ENCODE measurements at places on chromosomes 6 and 20.

- DNase-seq, result no peak
Observed at GRCh38 chr6:109453594-109454495, 1.7 kb downstream of the MICAL1 start.

DNA sequence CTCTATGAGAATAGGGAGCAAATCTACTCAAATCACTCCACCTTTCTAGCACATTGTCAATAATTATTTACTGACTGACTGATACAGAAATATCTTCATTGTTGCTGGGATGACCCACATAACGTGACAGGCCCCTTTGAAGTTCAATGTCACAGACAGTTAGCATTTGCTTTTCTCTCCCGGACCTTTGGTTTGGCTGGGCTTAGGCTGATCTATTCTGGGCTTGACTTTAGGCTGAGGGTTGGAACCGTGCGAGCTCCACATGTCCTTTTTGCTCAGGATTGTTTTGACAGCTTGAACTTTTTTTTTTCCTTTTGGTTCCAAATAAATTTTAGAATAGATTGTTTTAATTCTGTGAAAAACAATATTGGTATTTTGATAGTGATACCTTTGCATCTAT lies 12.0 kb downstream of the ULBP3 start:
- DNase-seq, result peak; percentile 17

DNA sequence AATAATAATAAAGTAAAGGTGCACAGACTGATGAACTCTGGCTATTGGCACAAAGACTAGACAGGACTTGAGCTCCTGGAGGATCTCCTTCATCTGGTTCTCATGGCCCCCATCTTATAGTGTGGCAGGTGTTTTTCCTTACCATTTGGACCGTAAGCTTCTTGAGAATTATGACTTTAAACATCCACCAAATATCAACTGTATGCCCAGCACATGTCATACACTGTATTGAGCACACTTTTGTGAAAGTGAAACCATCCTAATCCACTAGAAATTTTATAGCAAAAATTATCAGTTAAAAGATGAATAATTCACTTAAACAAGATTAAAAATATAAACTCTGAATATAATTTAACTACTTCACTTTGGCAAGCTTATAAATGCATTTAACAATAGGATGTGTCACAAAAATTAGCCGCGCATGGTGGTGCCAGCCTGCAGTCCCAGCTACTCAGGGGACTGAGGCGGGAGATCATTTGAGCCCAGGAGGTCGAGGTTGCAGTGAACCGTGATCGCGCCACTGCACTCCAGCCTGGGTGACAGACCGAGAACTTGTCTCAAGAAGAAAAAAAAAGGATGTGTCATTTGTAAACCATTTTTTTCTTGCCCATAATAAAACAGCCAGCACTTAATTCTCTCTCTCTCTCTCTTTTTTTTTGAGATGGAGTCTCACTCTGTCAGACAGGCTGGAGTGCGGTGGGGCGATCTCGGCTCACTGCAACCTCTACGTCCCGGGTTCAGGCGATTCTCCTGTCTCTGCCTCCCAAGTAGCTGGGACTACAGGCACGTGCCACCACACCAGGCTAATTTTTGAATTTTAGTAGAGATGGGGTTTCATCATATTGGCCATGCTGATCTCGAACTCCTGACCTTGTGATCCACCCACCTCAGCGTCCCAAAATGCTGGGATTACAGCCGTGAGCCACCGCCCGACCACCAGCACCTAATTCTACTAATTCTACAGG lies 9.1 kb downstream of the HIVEP2 start:
- DNase-seq, result peak; percentile 75

DNA sequence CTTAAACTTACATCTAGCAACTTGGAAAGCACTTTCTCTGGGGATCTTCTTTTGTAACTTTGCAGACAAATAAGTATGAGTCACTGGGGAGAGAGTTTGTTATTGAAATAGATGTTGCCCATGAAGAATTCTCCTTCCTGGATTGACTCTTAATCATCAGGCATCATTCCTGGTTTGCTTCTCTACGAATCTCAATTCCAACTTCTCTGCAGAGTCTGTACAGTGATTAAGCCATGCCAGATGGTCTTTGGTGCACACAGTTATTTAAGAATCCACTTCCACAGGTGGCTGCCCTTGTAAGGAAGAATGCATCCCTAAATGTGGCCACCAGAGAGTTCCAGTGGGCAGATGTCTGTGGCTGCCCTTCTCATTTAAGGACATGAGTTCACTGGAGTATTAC lies 25.7 kb downstream of the MYCT1 start:
- DNase-seq, result no peak

DNA sequence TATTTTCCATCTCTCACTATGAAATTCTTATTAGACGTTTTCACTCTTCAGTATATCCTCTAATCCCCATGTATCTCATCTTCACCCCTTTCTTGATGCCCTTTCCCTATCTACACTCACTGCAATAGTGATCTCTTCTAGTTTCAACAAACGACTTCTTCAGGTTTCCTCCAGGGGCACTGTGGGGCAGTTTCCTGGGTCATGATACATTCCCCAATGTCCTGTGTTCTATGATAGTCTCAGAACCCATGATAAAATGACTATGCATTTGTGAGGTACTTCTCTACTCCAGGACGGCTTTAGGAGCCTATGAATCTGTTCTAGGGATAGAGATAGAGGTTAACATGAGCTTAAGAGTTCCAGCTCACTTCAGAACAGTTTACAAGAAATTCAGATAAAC lies 183.3 kb downstream of the FOXC1 start:
- no peak for DNase-seq

- peak; percentile 65 for DNase-seq
Observed at GRCh38 chr6:72620871-72621290, 983 bp upstream of the KCNQ5 start.

DNA sequence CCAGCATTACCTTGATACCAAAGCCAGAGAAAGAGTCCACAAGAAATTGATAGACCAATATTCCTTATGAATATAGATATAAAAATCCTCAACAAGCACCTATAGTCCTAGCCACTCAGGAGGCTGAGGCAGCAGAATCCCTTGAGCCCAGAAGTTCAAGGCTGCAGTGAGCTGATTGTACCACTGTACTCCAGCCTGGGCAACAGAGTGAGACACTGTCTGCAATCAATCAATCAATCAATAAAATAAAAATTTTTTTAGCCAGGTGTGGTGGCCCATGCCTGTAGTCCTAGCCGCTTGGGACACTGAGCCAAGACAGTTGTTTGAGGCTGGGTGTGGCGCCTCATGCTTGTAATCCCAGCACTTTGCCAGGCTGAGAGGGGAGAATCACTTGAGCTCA lies 18.9 kb upstream of the SMIM29 start:
- DNase-seq, result no peak

GRCh38 chr20:63979557-63980316 lies at the start of gene SAMD10:
SAMD10 (minus strand) TSS chr20:63979642; CDS start chr20:63979467, 175 bp downstream.
- DNase-seq, result peak; percentile 91

DNA sequence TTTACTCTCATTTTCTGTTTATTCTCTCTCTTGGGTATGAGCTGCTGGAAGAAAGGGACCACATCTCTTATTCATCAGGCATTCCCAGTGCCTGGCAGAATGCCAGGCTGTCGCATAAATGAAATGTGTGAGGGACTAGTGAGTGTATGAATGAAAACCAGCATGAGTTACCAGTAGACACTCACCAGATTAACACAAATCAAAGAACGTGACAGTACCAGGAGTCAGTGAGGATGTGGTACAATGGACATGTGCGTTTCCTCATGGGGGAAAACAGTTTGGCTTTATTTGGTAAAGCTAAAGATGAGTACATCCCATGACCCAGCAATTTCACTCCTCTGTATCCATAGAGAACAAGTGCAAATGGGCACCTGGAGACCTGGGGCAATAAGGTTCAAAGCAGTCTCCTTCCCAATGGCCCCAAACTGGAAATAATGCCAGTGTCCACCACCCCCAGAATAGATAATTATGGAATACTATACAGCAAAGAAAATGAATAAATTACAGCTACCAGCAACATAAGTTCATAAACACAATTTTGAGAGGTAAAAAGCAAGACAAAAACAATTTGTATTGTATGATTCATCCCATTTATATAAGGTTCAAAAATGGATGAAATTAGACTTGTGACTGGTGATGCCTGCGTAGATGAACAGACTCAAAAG lies 93.3 kb downstream of the CDH22 start:
- DNase-seq, result no peak

- no peak for DNase-seq
Observed at GRCh38 chr6:137025786-137026730, 18.7 kb downstream of the IL20RA start.

DNA sequence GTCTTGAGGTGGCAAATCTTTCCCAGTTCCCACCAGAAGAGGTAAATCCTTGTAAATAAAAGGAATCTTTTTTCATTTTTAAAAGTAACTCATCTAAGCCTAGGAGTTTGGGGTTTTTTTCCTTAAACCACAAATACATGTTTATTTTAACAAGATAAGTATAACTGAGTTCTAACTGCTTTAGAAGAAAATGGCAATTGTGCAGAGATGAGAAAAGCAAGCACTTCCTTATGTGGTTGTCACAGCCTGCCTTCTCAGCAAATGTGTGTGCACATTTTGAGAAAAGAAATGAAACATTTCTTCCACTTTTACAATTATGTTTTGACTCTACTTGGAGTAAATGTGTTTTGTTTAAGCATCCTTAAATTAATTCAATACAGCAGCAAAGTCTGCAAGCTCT lies 17.7 kb downstream of the HCK start:
- no peak for DNase-seq

GRCh38 chr6:146886587-146887446 lies 288.0 kb downstream of the ADGB start:
- no peak for DNase-seq

DNA sequence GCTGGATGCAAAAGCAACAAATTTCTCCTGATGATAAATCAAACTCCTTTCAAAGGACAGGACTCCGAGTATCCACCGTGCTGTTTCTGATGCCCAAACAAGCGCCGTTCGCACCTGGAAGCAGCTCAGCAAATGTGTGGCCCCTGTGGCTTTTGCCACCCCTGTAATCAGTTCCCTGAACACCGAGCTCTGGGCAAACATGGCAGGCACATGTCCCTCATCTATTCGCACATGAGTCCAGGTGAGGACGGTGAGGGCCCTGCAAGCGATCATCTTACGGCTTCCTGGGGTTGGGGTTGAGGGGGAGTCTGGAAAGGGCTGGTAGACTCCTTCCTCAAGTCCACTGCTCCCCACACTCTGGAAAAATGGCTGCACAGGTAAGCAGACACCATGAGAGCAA lies 23.7 kb downstream of the RNASET2 start:
- no peak for DNase-seq

GRCh38 chr6:159033160-159034049 lies 11.4 kb downstream of the TAGAP start:
- no peak for DNase-seq

GRCh38 chr6:43541774-43542471 lies 25.0 kb downstream of the POLR1C start:
- no peak for DNase-seq

GRCh38 chr6:149130508-149130907 lies 187.0 kb upstream of the TAB2 start:
- no peak for DNase-seq

GRCh38 chr6:76250666-76251065 lies 178.2 kb upstream of the IMPG1 start:
- no peak for DNase-seq

GRCh38 chr20:57223648-57224489 lies 42.6 kb downstream of the BMP7 start:
- DNase-seq, result no peak

GRCh38 chr6:158817728-158818580 lies 1.2 kb downstream of the EZR start:
- DNase-seq, result peak; percentile 94

GRCh38 chr6:115404446-115404845 lies 656.2 kb downstream of the FRK start:
- no peak for DNase-seq

DNA sequence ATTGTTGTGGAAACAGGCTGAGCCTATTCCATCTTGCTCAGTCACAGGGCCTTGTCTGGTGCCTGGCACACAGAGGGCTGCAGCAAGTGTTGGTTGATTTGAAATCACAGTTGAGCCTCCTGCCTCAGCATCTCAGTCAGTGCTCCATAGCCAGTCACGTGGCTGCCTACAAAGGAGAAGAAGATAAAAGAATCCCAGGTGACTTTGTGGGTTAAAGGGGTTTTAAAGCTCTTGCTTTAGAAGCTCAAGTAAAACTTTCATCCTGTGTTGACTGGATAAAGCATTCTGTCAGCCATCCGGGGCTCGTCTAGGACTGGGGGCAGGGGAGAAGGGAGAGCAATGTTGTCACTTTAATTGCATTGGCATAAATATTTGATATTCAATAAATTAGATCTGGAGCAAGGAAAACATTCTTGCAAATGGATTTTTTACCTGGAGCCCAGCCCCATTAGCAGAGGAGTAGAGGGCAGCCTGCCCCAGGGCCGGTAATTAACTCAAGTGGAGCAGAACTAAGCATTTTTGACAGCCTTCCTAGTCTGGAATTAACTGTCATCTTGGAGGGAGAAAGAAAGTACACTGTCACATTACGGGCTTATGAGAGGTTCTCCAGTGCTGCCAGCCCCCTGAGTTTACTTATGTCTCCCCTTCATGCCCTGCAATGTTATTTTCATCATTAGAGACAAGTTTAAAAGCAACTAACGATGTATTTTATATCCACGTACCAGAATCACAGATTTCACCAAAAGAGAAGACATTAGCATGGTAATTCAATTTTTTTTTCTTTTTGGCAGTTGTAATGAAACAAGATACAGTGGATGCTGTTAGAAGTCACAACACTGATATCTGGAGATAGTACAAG lies 71.7 kb upstream of the GTSF1L start:
- DNase-seq, result no peak

DNA sequence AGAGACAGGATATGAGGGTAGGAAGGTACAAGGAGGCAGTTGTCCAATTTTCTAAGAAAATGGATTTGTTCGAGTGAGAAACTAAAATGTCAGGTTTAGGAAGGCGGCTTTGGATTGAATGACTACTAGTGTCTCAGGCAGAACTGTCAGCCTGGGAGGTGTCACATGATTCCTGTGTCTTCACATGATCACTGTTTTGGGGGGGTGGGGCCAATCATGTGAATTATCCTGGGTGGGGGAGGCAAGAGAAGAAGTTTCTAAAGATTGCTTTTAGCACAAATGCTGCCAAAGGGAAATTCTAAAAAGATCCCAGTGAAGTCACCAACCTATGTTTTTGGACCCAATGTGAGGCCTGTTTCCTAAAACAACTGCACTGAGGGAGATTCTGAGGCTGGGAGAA lies 2.3 kb downstream of the SIRPA start:
- no peak for DNase-seq

- no peak for DNase-seq
Observed at GRCh38 chr20:9514461-9515213, at the start of gene LAMP5. LAMP5 (plus strand) TSS chr20:9514590; CDS start chr20:9514853, 263 bp downstream.

- no peak for DNase-seq
Observed at GRCh38 chr6:125945378-125946141, 11.0 kb upstream of the HINT3 start.

GRCh38 chr20:16946097-16946496 lies 197.9 kb downstream of the OTOR start:
- no peak for DNase-seq

DNA sequence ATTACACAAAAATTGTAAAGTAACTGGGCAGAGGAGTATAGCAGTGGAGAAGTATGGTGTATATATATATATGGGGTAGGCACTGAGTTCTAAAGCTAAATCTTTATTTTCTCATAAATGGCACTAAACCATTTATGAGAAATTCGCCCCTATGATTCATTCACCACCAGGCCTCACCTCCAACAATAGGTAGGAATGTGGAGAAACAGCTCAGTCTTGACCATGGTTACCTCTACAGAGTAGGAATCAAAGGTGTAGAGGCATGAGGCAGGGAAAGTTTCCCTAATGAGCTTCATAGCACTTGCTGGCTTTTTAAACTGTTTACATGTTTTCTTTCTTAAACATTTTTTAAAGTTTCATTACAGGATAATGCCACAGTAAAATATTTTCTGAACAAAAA lies 36.9 kb upstream of the SUMO4 start:
- DNase-seq, result no peak

GRCh38 chr6:36028877-36029324 lies 1.3 kb downstream of the MAPK14 start:
- DNase-seq, result peak; percentile 90

Measured in activated effector memory CD4-positive, alpha-beta T cell treated with anti-CD3 and anti-CD28 coated beads, Interleukin-2, amount 50 U/mL, for 16 hours (primary cell).